ENCODE measurements at places on chromosomes 6 and 20.

DNA sequence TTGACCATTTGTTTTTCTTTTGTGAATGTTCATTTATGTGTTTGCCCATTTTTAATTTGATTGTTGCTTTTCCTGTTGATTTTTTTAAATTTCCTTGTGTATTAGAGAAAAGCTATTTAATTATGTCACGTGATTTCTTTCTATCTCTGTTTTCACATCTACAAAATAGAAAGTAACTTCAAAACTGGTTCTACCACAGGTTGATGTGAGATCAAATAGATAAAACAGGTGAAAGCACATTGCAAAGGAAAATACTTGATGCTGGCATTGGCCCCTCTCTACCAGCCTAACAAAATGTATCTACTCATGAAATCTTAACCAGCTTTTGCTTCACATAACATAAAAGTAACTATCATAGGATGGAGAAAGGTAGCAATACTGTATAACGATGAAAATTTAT lies 129.2 kb downstream of the TMEM242 start:
- DNase-seq = no peak

GRCh38 chr6:125481056-125481455 lies 179.3 kb upstream of the HDDC2 start:
- DNase-seq = no peak

- no peak for DNase-seq
These were observed 1.1 kb downstream of the RNASET2 start for GRCh38 chr6:166955121-166955864.

DNA sequence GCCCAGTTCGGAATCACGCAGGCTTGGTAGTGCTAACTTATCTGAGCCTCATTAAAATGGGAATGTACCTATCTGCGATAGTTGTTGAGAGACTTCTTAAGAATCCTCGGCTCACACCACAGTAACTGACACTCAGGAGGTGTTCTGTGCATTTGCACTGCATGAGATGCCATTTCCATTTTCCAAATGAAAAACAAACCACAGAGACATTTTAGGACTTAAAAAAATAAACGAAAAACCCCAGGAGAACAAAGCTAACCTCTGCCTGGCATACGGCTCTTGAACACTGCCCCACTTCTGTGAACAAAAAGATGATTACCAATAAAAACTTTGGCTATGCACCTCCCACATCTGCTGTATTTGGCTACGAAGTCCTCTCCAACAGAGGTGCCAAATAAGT lies 37.6 kb downstream of the BEND3 start:
- DNase-seq = no peak

GRCh38 chr20:18321316-18321715 lies 33.0 kb downstream of the ZNF133 start:
- no peak for DNase-seq
